ENCODE measurements at places on chromosomes 12 and 14.

DNA sequence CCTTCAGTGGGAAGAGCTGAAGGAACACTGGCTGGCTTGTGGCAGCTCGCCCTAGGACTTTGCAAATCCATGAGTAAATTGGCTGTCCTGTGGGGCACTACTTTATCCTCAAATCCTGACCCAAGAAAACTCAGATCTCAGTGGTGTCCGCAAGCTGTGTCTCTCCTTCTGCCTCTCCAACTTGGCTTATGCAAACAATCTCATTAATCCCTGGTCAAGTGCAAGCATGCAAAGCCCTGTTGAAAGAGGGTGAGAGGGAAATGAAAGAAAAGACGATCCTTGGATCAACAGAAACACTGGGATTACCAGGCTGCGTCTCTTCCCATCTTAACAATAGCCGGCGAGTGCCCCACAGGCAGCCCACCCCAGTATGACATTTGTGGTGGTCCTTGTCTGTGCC, 901.6 kb downstream of the BCL11B start:
- DNase-seq = no peak

DNA sequence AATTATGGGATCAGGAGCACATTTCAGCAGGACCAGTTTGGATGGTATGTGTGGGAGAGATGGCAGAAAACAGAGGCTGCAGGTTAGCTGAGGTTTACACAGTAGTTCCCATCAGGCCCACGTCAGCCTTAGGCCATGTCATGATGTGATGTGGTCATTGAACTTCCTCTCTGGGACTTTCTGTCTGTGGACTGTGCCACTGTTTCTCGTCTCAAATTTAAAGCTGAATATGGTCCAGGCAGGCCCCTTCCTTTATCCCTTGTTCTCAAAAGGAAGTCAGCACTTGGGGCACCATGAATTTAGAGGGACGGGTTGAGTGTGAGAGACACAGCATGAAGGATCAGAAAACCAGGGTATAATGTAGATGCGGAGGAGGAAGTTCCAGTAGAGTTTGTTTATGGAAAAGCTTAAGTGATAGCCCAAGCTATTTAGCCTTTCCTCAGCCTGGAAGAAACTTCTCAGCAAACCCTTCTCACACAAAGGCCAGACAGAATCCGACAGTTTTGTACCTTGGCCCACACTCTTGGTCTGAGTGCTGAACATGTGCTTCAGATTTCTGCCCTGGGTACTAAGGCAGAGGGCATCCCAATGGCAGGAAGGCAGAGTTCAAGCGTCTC, 3.6 kb upstream of the IGFBP6 start:
- no peak for DNase-seq

DNA sequence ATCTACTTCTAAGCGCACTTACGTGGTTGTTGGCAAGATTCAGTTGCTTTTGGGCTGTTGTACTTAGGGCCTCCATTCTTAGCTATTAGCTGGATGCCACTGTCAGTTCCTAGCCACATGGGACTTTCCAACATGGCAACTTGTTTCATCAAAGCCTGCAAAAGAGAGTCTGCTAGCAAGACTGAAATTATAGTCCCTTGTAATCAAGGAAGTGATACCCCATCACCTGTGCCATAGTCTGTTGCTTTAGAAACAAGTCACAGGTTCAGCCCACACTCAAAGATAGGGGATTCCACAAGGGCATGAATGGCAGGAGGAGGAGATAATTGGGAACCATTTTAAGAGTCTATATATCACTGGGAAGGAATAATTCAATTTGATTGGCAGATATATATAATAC, 27.1 kb upstream of the SLC17A8 start:
- DNase-seq = no peak

GRCh38 chr12:94973221-94973620, 30.3 kb downstream of the NDUFA12 start:
- no peak for DNase-seq

DNA sequence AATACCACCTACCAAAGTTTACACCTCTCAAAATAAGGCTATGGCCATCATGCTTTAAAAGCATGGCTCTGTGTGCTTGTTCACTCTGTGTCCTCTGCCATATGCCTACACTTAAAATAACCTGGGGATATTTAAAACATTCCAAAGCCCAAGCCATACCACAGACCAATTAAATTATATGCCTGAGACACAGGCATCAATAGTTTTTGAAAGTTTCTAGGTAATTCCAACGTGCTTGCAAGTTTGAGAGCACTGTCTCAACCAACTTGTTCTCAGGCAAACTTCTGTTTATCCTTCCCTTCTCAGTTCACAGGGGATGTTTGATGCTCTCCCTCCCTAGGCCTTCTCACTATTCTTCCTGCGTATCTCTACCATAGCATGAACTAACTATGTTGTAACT, 3.4 kb upstream of the FRMD6 start:
- DNase-seq = no peak

DNA sequence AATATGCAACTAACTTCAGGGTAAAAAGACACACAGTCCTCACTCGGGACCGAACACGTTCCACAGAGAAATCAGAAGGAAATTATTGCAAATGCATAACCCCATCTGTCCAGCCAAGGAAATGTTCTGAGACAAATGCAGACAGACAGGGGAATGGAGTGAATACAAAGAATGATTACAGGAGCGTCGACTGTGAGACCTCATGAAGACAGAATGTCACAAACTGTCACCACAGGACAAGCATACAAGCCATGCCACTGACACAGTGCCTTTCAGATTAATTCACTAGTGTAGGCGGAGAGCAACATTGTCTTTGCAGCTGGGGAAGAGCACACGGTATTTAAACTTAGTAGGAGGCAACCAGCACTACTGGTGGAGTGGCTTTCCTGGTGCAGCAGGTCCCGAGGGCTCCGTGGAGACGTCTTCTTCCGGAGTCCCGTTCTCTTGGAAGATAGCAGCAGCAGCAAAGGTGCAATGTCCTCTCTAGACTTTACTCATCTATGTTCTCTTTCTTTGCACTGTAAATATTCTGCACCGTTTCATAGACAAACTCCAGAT, 44.6 kb downstream of the FBXO21 start:
- DNase-seq = no peak

- no peak for DNase-seq
Observed at GRCh38 chr12:117718141-117718540, 250.6 kb downstream of the KSR2 start.

- DNase-seq = no peak
Observed at GRCh38 chr14:50954811-50955372, 10.6 kb upstream of the PYGL start.

- DNase-seq = no peak
Observed at GRCh38 chr12:53298164-53298563, 1.3 kb upstream of the MYG1 start.

DNA sequence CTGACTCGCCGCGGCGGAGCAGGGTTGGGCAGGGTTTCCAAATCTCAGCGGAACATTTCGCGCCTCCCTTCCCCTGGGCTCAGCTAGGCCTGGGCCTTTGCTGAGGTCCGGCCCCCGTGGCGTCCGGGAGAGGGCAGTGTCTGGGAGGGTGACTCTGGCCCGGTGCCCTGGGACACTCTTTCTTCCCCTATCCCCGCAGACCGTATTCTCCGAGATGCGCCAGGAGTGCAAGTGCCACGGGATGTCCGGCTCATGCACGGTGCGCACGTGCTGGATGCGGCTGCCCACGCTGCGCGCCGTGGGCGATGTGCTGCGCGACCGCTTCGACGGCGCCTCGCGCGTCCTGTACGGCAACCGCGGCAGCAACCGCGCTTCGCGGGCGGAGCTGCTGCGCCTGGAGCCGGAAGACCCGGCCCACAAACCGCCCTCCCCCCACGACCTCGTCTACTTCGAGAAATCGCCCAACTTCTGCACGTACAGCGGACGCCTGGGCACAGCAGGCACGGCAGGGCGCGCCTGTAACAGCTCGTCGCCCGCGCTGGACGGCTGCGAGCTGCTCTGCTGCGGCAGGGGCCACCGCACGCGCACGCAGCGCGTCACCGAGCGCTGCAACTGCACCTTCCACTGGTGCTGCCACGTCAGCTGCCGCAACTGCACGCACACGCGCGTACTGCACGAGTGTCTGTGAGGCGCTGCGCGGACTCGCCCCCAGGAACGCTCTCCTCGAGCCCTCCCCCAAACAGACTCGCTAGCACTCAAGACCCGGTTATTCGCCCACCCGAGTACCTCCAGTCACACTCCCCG, 3.0 kb downstream of the WNT1 start:
- no peak for DNase-seq

DNA sequence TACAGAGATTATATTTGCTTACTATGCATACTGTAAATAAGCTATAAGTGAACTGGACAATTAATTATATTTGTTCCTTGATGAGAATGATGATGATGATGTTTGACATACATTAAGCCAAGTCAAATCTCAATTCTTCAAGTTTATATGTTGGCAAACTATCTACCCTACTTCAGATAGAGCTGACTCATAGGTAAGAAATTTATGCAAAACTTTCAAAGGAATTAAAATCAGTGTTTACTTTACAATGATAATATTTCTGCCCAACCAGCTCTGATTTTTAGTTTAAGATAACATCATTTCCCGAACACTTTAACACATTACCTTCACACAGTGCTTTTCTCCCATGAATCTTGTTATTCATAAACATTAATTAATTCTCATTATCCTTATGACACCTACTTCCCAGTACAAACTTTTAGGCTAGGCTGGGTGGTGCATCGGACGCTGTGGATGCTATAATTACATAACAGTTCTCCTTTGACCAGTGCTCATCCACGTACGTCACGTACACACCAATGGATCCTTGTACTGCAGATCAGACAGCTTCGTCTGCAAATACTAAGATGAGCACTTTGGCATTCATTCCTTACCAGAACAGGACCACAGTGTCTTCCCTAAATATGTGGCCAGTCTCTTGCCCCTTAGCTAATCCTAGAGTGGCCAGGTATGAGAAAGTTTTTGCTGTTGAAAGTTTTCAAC, 18.3 kb downstream of the BMP4 start:
- DNase-seq = no peak

GRCh38 chr14:89215531-89215930, 201.5 kb downstream of the FOXN3 start:
- no peak for DNase-seq

GRCh38 chr12:9717070-9717925, 15.6 kb downstream of the CLECL1 start:
- no peak for DNase-seq

- no peak for DNase-seq
Observed at GRCh38 chr12:120689397-120690082, 2.6 kb downstream of the MLEC start.

DNA sequence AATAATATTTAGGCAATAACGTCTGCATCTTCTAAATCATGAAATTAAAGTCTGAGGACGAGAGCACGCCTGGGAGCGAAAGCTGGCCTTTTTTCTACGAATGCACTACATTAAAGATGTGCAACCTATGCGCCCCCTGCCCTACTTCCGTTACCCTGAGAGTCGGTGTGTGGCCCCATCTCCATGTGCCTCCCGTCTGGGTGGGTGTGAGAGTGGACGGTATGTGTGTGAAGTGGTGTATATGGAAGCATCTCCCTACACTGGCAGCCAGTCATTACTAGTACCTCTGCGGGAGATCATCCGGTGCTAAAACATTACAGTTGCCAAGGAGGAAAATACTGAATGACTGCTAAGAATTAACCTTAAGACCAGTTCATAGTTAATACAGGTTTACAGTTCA, 19.3 kb downstream of the CKB start:
- DNase-seq = no peak

DNA sequence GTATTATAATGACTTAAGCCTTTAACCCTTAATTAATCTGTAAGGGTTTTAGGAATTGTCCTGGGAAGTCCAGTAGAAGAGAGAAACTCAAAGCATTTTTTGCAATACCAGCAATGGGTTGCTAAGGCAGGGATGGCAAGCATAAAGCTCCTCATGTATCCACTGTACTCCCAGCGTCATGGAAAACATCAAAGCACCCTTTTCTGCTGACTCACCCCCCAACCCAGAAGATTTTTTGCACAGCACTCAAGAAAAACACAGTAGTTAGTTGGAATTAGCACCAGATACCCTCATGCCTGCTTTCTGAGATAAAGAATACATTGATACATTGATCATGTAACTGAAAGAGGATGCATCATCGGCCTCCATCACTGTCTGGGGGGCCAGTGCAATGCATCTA, 199.1 kb upstream of the CNOT2 start:
- DNase-seq = no peak

GRCh38 chr14:90495357-90496276, 98.8 kb downstream of the CALM1 start:
- no peak for DNase-seq

DNA sequence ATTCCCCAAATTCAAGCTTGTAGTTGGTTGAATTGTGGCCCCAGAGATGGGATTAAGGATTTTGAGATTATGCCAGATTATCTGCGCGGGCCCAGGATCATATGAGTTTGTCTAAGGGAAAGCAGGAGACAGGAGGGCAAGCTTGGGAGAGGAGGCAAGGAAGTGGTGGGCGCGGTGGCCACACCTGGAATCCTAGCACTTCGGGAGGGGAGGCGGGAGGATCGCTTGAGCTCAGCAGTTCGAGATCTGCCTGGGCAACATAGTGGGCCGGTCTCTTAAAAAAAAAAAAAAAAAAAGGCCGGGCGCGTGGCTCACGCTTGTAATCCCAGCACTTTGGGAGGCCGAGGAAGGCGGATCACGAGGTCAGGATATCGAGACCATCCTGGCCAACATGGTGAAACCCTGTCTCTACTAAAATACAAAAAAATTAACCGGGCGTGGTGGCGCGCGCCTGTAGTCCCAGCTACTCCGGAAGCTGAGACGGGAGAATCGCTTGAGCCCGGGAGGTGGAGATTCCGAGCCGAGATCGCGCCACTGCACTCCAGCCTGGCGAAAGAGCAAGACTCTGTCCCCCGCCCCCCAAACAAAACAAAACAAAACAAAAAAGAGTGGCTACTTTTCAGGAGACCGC, 881 bp upstream of the PUS1 start:
- no peak for DNase-seq

- DNase-seq = no peak
Observed at GRCh38 chr12:51322452-51322851, 1.5 kb downstream of the BIN2 start.

DNA sequence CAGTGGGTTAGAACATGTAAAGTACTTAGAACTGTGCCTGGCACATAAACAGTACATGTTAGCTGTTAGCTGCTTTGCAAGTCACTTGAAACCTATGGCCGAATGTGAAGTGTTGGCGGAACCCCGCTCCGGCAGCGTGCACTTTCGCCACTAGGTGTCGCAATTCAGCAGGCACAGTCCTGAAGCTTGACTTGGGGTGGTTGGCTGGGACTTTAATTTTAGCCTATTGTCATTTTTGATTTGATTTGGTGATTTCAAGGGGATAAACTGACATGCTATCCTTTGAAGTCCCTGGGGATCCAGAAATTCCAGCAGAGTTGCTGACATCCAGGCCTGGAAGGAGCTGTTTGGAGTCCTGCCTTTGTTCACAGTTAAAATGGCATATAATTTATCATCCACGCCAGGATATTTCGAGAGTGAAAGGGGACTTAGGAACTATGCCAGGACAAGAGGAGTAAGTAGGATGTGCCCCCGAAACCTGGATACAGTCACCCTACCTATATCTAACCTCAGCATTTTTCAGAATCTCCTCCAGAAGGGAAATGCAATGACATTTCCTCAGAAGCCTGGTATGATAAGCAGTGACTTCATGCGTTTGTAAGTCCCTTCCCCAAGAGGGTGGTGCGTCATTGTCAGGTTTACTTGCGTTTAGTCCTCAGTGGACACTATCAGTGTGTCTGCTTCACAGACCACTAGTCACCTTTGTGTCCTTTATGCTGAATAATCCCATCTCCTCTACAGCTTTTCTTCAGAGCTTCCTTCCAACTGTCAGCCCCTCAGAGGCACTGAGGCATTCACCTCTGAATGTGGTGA, 3.5 kb upstream of the TSPAN9 start:
- peak; percentile 60 for DNase-seq

Data from activated CD4-positive, CD25-positive, alpha-beta regulatory T cell (primary cell).